ENCODE measurements at places on chromosomes 6 and 20.

- DNase-seq: no peak
These were observed 130.0 kb upstream of the UST start for GRCh38 chr6:148616841-148617240.

GRCh38 chr20:57638173-57638894 is 18.1 kb upstream of the ZBP1 start:
- no peak for DNase-seq

DNA sequence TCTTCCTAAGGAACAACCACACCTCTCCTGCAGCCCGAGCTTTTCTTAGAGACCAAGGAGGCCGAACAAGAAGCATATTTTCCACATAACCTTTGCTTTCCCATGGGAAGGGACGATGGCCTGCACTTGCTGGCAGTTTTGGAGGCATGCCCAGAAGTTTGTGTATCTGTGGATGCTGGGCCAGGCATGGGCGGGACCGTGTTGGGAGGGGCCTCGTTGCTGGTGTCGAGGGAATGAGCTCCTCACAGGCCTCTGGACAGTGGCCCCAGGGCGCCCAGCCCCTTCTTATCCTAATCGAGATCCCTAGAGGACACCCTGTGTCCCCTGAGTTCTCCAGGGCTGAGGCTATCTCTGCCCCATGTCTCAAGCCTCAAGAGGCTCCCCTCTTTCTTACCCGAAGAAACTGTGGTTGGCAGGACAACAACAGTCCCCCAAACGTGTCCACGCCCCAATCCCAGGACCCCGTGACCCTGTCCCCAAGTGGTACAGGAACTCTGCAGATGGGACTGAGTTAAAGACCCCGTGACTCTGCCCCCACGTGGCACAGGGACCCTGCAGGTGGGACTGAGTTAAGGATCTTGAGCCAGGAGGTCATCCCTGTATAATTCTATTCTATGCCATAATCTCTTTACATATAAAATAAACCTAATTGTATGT is 99.5 kb upstream of the BHLHE23 start:
- DNase-seq: peak; percentile 58

DNA sequence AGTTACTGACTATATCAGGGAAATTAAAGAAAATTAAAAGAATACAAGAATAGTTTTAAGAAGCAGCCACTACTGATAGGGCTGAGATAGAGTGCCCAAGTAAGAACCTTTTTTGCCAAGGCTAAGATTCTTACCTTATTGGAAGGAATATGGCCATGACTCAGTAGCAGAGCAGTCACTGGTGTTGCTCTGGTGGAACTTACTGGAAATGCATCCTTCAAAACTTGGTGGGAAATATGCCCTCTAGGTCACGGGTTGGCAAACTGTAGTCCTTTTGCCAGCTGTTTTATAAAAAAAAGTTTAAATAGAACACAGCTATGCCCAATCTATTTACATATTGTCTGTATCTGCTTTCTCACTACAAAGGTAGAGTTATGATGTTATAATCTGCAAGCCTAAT is 6.0 kb downstream of the HSF2 start:
- no peak for DNase-seq

DNA sequence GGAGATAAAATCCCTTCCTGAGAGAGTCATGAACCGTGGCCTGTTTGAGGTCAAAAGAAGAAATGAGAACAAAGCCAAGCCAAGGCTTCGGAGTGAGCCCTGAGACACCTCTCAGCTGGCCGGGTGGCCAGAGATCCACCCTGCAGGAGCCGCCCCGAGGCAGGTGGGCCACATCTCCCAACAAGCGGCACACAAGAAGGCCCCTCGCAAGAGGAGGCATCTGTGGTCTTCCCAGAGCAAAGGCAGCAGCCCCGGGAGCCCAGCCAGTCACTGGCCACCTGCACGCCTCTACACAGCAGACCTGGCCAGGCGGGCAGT is 30.9 kb upstream of the AFDN start:
- no peak for DNase-seq

GRCh38 chr6:154786144-154786868 is 53.1 kb downstream of the SCAF8 start:
- DNase-seq: no peak

- no peak for DNase-seq
These were observed 263.7 kb downstream of the COL12A1 start for GRCh38 chr6:74942130-74942529.

- no peak for DNase-seq
These were observed 30.2 kb downstream of the RANBP9 start for GRCh38 chr6:13681305-13682061.

DNA sequence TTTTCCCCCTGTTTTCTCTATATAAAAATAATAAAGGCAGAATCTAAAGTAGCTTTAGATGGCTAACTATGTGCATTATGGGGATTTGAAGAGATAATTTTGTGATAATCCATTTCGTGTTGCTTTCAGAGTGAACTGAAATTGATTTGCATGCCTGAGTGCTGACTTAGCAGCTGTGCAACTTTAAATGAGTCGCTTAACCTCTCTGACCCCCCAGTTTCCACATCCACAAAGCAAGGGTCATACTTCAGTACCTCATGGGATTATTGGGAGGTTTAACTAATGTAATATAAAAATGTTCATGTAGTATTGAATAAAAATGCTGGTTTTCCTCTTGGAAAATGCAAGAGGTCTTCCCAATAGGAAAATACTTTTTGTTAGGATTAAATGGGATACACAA is 63.8 kb upstream of the FABP7 start:
- DNase-seq: no peak

DNA sequence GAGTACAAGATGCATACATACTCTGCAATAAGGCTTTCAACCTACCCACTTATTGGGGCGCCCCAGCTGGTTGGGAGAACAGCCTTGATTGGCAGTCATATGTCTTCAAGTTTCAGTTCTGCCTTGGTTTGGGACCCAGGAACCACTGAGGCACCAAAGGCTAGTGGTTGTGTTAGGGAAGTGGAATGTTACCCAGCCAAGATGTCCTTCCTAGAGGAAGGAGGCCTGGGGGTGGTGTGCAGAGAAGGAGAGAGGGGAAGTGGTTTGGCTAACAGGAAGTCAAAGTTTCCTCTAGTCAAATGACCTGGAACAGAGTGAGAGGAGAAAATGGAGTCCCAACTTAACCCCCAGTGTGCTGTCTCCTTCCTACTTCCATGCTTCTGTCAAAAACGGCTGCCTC is 59.4 kb downstream of the CD164 start:
- no peak for DNase-seq

GRCh38 chr20:40900666-40901215 is 127.9 kb upstream of the TOP1 start:
- DNase-seq: no peak

DNA sequence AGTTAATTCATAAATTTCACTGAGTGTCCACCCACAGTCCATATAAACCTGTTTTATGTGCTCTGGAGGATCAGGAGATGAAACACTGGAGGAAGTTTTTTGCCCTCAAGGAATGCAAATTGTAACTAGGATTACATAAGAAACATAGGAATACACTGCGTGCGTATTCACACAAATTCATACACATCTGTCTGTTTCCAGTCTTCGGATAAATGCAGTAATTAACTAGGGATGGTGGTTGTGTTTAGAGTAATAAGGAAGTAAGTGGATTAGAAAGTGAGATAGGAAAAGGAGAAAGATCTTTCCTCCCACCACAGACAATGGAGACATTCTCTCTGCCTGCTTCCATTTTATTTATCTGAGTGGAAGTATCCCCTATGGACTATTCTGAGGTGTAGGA is 35.7 kb upstream of the POPDC3 start:
- peak; percentile 29 for DNase-seq

- peak; percentile 13 for DNase-seq
These were observed 87.7 kb upstream of the NOX3 start for GRCh38 chr6:155543166-155543847.

DNA sequence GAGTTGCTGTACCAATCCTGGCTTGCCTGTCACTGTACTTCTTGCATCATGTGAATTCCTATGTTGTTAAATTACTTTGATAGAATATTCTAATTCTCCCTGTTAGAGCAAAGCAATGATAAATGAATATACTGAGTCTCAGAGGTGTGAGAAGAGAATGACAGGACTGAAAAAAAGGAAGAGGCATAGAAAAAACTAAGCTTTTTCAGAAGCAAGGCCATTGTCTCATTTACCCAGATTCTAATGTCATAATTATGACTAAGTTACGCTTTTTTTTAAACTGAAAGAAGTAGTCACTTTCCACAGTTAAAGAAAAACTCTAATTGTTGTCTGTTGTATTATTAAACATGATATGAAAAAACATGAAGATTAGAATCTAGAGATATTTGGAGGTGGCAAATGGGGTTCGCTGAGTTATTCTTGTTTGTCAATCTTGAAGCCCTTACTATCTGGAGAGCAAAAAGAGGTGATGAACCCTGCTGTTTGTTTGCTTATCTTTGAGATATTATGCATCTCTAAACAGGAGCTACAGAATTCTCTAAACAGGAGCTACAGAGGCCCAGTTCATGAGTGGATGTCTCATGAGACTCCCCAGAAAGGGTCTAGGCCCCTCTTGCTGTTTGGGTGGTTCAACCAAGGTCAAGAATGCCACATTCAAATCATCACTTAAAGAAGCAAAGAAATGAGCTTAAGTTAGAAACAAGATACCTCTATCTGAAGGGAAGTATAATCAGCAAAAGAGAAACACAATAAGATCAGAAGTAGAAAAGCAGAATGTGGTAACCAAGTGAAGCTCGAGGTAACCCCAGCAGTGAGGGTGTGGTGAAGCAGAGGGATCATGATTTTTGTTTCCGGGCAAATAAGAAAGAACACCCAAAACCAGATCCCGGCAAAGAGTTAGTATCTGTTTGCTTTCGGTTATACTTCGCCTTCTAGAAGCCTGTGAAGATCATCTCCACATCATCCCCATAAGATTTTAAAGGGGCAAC is 33.3 kb upstream of the THEMIS start:
- no peak for DNase-seq

DNA sequence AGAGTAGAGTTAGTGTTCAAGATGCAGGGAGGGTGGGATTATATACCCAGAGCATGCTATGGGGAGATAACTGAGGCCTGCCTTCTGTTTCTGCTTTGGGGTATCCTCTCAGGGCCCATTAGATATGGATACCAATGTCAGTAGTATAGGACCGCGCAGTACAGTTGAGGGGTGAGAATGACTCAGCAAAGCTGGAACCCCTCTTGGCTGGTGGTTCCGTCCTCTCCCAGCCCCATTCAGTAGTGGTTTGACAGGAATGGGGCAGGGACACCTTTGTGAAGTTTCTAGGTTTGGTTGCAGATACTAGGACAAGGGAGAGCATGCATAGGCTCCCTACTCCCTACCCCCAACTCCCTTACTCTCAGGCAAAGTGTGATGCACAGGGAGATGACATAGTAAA is 47.8 kb downstream of the EIF2S2 start:
- no peak for DNase-seq

GRCh38 chr6:73050706-73051105 is 174.6 kb downstream of the KHDC1L start:
- no peak for DNase-seq

GRCh38 chr6:31116661-31117385 is 2.2 kb downstream of the PSORS1C1 start:
- DNase-seq: no peak

- DNase-seq: peak; percentile 49
These were observed 1.2 kb downstream of the VARS1 start for GRCh38 chr6:31794294-31794865.

GRCh38 chr6:169046483-169047192 is 207.0 kb downstream of the THBS2 start:
- no peak for DNase-seq

DNA sequence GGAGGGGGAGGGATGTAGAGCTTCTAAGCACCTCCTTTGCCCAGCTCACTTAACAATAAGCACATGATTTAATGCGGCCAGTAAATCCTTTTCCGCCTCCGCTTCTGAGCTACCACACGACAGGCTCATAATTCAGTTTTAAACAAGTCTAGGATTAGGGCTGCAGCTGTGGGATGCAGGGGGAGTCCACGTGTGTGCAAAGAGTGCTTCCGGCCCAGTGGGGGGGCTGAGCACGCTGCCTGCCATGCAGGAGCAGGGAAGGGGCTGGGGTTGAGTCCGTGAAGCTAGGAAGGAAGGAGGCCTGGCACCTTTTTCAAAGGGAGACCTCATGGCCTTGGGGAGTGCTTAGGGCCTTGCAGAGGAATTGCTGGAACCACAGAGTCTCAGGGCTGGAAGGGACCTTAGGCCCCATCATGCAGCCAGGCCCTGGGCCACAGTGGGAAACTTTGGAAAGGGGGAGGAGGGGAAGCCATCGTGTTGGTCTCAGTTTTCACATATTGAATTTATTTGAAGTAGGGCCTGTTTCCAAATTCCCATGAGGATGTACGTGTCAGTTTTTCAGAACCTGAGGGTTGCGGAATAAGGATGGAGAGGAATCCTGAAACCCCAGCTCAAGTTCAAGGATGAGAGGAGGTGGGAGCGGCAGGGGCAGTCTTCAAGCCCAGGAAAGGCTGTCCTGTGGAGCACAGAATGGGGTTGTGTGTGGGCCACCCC is 96.1 kb downstream of the VEGFA start:
- no peak for DNase-seq
